Stimulated activated CD4-positive, alpha-beta T cell treated with anti-CD3 and anti-CD28 coated beads, Interleukin-12 subunit alpha, Interleukin-12 subunit beta, amount 100 ng/mL, for 4 hours (primary cell): ENCODE measurements at places on chromosomes 12 and 14.

GRCh38 chr14:20697273-20698017, 8.9 kb downstream of the ANG start:
- peak; percentile 46 for DNase-seq

DNA sequence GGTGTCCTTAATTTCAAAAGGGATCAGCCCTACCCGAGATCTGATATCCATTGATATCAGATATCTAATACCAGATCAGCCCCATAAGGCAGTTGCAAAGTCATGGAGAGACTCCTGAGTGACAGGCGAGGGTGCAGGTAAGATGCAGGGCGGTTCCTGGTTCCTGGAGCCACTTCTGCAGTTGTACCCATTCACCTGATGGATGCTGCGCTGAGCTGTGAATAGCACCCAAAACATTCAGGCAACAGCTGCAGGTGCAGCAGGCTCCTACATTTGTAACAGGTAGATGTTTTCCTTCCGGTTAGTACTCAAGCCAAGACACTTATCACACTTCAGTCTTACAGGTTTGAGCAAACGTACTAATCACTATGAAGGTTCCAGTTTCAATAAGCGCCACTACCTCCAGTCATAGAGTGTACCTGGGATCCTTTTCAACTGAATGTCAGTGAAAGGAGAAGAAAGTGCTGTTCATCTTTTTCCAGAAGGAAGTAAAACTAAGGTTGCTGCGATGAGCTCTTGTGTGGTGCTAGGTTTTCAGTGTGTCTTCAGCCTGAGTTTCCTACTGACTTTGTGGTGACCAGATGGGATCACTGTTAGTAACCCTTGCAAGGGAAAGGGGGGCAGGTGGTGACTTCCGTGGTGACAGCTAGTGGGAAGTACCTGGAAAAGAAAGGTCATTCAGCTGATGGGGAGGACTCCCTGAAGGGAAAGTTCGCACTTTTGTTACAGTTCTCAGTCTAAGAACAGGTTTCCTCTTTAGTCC, 1.9 kb downstream of the ATP6V0A2 start:
- DNase-seq: no peak

- DNase-seq: no peak
Measured at GRCh38 chr12:110921262-110921661, 883 bp upstream of the MYL2 start.

DNA sequence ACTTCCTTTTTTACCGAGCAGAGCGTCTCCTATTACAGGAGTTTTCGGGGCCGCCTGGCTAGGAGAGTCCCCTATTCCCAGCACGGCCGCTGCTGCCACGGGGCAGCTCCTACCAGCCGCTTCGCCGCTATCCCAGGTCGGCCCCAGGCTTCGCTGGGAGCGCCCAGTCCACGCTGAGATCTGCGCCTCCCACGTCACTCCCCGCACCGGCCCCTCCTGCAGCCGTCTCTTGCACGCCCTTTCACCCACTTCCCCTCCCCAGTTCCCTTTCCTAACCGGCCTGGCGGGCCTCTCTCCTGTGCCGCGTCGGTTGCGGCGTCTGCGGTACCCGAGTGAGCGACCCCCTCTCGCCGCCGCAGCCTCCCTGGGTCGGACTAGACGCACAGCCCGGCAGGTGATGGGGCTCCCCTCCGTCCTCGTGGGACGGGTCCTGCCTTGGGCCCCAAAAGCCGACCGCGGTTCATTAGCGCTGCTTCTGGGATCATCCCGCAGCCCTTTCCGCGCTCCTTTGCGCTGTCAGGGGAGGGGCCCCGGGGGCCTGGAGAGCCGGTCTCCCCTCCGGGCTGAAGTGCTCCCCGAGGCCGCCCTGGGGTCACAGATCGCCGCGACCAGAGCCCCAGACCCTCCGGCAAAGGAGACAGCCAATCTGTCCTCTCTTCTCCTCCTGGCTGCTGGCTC, 1318.4 kb downstream of the TMEM121 start:
- peak; percentile 51 for DNase-seq

DNA sequence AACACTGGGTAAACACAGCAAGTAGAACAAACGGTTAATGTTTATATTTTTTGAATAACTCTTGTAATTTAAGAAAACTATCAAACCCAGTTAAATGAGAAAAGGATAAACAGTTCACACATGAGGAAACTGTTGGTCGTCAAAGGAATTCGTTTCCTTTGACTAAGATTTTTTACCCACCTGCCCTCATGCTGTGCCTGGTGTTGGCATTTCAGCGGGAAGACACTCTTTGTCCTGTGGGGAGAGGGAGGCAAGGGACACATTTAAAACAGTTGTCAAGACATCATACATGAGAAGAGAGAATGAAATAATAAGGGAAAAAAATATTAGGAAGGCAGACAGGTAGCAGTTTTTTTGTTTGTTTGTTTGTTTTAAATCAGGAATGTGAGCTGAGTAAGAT, 70.5 kb downstream of the BHLHE41 start:
- DNase-seq: no peak

DNA sequence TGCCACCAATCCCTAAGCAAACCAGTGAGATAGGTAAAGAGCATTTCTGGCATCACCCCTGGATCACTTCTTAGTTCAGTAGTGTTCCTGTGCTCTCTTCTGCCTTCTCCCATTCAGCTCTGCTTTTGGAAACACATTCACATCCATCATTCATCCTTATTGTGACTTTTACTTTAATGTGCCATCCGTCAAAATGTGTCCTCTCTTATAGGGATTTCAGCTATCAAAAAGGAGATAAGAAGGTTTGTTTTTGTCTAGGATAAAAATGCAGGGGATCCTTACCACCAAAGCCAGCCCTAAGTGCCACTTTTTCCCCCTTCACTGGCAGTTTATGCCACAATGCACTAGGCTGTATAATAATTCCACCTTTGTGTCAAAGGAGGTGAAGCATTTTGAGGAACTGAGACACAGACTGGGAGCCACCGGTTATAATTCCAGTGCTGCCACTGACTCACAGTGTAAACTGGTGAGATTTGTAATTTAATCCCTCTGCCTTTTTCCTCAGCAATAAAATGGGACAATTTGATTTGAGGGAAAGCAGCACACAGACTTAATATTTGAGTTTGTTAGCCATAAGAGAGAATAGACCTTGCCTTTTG, 158.6 kb downstream of the PAX9 start:
- DNase-seq: no peak

DNA sequence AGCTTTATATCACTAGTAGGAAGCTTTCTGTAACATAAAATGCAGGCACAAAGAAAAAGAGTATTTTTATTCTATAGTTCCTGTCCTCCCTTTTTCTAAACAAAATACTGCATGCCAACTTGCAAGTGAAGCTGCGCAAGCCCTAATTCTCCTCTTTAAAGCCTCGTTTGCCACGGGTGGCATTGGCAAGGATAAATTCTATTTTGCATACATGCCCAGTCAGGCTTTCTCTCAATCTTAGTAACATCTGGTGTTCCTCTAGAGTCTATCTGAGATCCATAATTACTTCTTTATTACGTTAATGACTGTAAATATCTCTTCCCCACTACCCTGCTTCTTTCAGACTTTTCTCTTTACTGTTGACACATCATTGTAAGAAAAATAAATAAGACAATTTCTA, 97.1 kb upstream of the DAAM1 start:
- no peak for DNase-seq

DNA sequence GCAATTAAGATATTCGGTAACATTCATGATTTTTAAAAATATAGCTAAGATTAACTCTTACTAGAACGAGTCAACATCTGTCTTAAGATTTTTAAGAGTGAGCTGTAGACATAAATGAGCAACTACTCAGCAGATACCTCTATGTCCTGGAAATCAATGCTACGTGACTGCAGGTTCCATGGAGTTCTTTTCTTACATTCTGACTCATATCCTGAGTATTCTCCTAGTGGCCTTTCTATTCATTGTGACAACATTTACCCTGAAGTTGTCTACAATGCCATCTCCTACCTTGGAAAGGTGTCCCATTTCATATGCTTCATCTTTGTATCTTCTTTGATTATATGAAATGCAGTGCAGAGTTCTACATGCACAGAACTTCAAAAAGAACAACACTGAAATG, 59.9 kb downstream of the PKP2 start:
- DNase-seq: no peak

GRCh38 chr12:97272471-97272870, 190.1 kb upstream of the RMST start:
- no peak for DNase-seq

GRCh38 chr12:119621878-119622277, 28.3 kb downstream of the TMEM233 start:
- no peak for DNase-seq

DNA sequence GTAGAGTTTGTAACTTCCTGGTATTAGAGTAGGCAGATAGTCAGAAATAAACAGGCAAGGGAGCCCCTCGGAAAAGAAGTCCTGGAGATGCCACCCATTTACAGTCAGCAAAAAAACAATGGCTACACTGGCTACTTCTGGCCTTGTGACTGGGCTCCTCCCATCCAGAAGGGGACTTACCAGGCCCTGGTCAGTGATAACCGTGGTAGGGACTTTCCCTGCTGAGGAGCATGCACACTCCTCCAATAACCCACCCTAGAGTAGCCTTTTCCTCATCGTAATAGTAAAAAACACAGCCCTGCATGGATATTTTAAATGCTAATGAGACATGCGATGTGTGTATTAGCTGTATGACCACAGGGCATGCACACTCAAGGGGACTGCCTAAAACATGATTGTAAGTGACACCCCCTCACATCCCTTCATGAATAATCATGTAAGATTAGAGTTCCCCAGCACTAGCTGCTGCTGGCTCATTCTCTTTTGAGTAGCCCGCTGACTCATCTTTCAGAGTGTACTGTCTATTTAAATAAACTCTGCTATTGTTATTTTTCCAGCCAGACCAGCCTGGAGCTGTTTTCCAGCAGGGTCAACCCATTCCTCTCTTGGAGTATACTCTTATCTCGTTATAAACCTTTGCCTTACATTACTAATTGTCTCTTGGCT, 413.8 kb upstream of the TMTC1 start:
- no peak for DNase-seq

DNA sequence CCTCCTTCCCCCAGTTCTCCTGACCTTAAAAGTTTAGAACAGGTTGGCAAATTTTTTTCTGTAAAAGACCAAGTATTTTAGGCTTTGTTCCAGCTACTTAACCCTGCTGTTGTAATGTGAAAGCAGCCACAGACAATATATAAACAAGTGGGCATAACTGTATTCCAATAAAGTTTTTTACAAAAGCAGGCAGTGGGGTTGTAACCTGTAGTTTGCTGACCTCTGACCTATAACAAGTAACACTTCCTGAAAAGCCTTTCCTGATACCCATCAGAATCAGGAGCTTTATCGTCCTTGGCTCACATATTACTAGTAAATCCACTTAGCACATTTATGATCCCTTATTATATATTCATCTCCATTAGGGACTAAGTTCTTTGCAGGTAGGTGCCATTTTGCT, 13.1 kb upstream of the SMARCC2 start:
- DNase-seq: no peak

GRCh38 chr12:27966870-27967269, 5.7 kb downstream of the PTHLH start:
- no peak for DNase-seq

DNA sequence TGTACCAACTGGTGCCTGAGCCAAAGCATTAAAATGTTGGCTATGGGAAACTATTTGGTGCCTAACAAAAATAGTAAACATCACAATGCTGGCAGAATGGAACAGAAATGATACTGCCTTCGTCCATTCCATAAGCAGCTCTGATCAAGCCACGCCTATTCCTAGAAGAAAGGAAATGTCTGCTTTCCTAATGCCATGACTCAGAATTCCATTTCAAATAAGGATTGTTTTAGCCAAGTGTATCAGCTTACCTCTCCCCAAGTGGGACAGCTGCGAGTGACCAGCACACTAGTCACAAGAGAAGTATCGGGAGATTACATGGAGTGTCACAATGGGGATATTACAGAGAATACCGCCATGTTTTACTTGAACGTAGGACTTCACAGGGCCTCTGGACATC, 38.7 kb downstream of the GLT8D2 start:
- DNase-seq: no peak

DNA sequence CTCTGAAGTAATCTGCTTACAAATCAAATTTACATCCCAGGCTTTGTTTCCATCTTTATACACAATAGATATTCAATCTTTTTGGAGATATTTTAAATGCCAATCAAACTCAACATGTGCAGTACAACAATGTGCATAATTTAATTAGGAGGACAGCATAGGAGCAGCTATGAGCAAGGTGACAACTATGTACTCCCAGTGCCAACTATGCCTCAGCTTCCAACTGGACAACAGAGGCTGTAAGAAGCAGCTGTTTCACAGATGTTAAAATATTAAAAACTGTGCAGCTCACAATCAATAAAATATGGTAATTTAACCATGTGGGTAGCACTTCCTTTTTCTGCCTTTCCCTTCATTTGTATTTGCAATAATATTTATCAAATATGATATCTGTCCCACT, 99.9 kb downstream of the ST8SIA1 start:
- DNase-seq: no peak

DNA sequence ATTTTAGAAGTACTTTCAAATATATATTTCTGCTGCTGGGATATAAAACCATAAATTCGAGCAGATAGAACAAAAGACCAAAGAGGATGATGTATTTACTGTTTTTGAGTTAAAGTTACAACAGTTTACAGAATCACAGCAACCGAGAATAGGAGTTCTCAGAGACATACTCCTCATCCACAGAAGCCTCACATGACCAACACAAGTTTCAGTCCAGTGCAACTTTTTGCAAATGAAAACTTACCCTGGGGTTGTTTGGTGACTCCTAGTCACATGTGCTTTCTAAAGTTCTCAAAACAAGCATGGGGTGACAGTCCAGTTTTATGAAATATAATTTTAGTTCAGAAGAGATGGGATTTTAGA, 117.1 kb downstream of the PRKCH start:
- no peak for DNase-seq

GRCh38 chr12:28172434-28173030, 17.7 kb upstream of the CCDC91 start:
- no peak for DNase-seq

GRCh38 chr14:65132855-65133254, 30.5 kb upstream of the MAX start:
- no peak for DNase-seq

GRCh38 chr12:85468356-85469157, 188.5 kb downstream of the ALX1 start:
- DNase-seq: peak; percentile 10

- no peak for DNase-seq
Measured at GRCh38 chr14:49972131-49972671, 79.3 kb downstream of the ARF6 start.

GRCh38 chr14:38517426-38517825, 261.5 kb upstream of the CLEC14A start:
- DNase-seq: no peak

- no peak for DNase-seq
Measured at GRCh38 chr12:67792185-67792584, 143.6 kb downstream of the DYRK2 start.

- no peak for DNase-seq
Measured at GRCh38 chr14:33676135-33676566, 274.7 kb downstream of the EGLN3 start.

DNA sequence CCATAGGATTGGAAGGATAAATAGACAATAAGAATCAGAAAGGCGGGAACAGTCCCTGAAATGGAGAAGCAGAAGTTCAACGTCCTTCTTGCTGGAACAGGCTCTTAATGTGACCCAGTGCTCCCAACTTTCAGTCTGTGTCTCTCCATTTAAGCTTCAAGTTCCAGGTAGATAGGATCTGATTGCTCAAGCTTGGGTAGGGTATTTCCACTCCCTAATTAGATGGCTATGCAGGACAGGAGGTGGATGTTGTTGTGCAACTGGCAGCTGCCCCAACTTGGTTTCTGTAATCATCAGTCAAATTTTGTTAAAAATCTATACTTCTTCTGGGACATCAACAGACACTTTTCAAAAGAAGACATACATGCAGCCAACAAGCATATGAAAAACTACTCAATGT, 266.2 kb downstream of the C12orf75 start:
- DNase-seq: no peak
